ENCODE measurements at places on chromosomes 5 and 9.

GRCh38 chr9:133278161-133279114 is 3.4 kb upstream of the ABO start:
- no peak for DNase-seq

DNA sequence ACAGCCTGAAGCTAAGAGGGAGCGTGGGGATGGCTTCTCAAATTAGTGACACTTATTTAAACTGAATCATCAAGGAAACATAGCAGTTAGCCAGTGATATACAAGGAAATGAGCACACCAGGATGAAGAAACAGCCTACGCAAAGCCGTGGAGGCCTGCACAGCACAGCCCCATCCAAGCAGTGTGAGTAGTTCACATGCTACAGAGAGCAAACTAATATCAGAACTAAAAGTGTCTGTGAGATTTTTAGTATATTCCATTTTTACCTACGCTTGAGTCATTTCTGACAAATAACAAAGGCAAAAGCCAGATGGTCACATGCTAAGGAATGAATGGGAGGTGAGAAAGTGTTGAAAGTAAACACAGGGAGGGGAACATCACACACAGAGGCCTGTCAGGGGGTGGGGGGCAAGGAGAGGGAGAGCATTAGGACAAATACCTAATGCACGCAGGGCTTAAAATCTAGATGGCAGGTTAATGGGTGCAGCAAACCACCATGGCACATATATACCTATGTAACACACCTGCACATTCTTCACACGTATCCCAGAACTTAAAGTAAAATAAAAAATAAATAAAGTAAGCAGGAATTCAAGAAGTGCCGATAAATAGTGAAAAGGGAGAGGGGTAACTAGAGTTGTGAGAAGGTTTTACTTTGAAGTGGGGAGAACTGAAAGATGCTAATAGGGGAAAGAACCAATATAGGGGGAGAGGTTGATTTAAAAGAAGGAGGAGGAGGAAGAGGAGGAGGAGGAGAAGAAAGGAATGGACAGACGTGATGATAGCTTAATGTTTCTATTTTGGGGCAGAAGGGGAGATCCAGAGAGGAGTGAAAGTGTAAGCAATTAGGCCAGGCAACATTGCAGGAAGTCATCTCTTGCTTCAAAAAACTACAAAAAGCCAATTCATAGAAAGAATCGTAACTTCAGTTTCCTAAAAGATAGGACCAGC is 100.9 kb upstream of the PTGER4 start:
- DNase-seq: no peak

- DNase-seq: no peak
Measured at GRCh38 chr5:56596155-56596554, 219.2 kb upstream of the MAP3K1 start.

DNA sequence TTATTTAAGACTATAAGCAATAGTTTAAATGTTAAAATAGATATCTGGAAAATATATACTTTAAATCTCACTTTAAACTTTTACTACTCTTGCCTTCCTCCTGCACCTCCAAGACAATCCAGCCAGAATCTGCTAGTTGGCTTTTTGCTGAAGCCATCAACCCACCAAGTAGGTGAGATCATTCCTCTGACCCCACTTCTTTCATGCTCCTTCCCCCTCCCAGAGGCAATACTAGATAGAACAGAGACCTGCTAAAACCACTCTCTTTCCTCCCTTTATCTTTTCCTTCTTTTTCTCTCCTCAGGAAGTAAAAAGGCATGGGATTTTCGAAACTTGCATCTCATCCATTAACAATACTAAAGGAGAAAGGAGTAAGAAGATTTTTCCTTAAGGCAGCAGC is 30.1 kb upstream of the CAMK4 start:
- no peak for DNase-seq

DNA sequence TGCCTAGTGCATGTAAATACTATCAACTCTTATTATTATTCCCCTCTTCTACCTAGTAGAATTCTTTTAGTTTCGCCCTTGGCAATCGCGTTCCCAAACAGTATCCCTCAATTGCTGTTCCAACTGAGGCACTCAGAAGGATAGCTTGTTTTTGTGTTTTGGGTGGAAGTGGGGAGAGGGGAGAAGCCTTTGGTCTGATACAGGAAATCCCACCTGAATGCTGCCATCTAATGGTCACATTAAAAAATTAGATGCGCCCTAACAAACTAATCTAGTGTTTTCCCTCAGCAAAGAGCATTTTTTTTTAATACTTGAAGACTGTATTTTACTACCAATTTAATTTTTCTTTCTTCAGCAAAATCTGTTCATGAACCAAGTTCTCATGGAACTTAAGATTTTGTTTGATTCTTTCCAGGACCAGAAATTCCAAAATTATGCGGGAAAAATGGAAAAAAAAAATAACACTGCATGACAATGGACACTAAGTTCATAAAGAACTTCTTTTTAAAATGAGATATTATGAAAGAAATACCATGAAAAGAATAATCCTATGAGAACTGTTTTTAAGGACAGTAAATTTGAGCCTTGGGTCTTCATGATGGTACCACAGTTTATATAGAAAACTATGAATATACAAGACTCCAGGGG is 22.2 kb upstream of the GLDC start:
- DNase-seq: no peak

GRCh38 chr9:87796196-87796595 is 70.3 kb downstream of the CTSL start:
- DNase-seq: no peak

- DNase-seq: no peak
Measured at GRCh38 chr5:90994796-90995195, 388.3 kb downstream of the ARRDC3 start.

- DNase-seq: no peak
Measured at GRCh38 chr5:102307232-102307631, 11.1 kb upstream of the SLCO4C1 start.

GRCh38 chr9:109789971-109790370 is 10.0 kb downstream of the PALM2AKAP2 start:
- DNase-seq: no peak

- DNase-seq: no peak
Measured at GRCh38 chr5:151738125-151738848, 20.1 kb downstream of the ATOX1 start.

DNA sequence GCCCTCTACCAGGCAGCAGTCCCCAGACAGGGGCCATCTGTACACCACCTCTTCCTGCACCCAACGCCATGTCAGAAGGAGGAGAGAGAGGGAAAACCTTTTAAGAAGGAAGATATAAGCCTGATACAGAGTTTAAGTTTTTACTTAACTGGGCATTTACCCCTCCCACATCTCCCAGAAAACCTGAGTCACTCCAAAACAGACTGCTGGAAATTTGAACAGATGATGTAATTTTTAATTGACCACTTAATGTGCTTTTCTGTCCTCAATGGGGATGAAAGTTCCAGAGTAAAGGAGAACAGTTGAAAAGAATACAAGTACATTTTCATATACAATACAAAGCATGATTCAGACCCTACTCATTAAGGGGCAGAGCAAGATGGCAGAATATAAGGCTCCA is 63.9 kb downstream of the TTC39B start:
- no peak for DNase-seq

GRCh38 chr5:33788922-33789566 is 102.7 kb downstream of the ADAMTS12 start:
- no peak for DNase-seq

GRCh38 chr9:134035041-134036039 is 10.1 kb downstream of the BRD3OS start:
- DNase-seq: no peak

DNA sequence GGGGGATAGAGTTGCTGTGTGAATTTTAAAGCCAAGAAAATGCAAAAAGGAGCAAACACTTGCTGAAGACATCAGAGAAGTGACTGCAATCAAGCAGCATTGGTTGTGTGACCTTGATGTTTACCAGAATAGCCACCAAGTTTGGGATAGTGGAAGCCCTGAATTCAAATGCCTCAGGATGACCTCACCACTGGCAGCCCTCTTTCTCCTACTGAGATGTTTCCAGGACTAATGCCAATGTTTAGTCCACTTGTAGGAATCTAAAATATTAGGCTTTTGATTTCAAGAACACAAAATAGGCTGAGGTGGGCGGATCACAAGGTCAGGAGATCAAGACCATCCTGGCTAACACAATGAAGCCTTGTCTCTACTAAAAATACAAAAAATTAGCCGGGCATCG is 112.2 kb upstream of the NUDT12 start:
- DNase-seq: no peak

- DNase-seq: no peak
Measured at GRCh38 chr5:159510282-159510681, 180.0 kb upstream of the IL12B start.

- no peak for DNase-seq
Measured at GRCh38 chr9:114462791-114463190, 42.5 kb downstream of the WHRN start.

DNA sequence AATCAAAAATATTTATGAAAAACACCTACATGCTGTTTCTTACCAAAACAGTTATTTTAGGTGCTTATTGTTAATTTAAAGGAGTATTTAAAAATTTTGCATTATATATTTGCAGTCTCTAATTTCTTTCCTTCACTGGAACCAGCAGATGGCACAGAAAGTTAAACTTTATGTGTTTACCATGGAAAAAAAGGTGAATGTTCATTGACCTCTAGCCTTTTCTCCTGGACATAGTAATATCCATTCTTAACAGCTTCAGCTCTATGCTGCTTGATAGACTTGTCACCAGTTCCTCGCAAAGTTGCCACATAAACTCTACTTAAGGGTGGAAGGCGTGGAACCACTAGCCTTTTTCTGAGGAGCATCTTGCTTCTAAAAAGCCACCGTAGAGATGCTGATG is 38.7 kb upstream of the NUDT12 start:
- no peak for DNase-seq
